Vagina (tissue), 2 donors: ENCODE measurements at places on chromosomes 6 and 20.

- DNase-seq = no peak
Observed at GRCh38 chr6:72861059-72861458, 239.2 kb downstream of the KCNQ5 start.

GRCh38 chr6:159943101-159943632 is 25.7 kb upstream of the IGF2R start:
- no peak for DNase-seq

GRCh38 chr20:16821211-16822089 is 73.3 kb downstream of the OTOR start:
- DNase-seq = no peak

- DNase-seq = no peak
Observed at GRCh38 chr6:127186889-127187288, 68.4 kb downstream of the RSPO3 start.

- DNase-seq = no peak
Observed at GRCh38 chr6:141029908-141030307, 1102.8 kb upstream of the GJE1 start.

DNA sequence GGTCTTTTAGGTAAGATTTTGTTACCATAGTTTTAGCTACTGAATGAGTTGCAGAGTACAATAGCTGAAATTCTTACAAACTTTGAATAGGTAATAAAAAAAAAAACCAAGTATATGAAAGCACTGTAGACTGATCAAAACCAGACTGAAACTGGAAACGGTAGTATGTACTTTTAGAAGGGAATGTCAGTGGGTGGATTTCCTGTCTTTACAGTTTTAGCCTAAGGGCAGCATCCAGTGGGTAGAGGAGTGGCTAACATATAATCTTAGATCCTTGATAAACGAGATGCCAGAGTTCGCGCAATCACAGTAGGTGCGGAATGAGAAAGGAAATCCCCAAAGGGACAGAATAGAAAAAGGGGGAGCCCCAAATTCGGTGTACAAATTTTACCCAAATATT is 385.9 kb upstream of the RUNX2 start:
- no peak for DNase-seq

DNA sequence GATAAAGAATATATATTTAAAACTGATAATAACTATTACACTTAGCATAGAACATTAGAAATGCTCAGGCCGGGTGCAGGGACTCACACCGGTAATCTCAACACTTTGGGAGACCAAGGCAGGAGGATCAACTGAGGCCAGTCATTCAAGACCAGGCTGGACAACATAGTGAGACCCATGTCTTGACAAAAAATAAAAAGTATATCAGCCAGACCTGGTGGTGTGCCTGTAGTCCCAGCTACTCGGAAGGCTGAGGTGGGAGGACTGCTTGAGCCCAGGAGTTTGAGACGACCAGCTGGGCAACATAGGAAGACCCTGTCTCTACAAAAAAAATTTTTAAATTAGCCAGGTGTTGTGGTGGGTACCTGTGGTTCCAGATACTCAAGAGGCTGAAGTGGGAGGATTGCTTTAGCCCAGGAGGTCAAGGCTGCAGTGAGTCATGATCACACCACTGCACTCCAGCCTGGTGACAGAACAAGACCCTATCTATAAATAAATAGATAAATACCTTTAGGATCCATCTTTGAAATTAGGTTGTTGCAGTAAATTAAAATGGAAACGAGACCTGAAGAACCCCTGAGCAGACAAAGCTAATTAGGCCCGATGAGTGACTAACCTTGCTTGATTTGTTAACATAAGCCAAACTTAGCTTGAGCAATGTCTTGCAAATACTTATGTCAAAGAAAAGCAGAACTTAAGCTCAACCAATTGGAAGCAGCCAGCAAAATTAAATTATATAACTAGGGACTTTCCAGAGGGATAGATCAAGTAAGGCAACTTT is 75.8 kb upstream of the E2F3 start:
- no peak for DNase-seq

DNA sequence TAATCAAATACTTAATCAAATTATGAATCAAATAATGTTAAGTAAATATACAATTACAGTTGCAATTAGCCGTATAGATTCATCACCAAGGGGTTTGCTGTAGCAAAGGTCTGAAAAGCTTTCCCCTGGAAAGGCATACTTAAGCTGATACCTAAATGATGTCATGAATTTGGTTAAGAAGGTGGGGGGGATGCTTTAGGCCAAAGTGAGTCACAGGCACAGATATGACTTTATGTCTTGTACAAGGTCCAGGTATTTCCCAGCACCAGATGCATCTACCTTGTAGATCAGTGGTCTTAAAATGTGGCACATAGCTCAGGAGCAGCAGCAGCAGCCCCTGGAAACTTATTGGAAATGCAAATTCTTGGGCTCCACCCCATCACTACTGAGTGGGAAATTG is 557.3 kb upstream of the CDH4 start:
- DNase-seq = no peak

- no peak for DNase-seq
Observed at GRCh38 chr6:10633216-10633615, 61.2 kb downstream of the C6orf52 start.
